ENCODE measurements at places on chromosomes 4 and X. TPM values are rescaled to one million over a fixed set of nuclear protein-coding genes. Genes with fewer than 3 reads are reported as not detected.

Gene SLC10A7
- 11.6 TPM for total RNA-seq

Gene GLUD2
- total RNA-seq, result 2.0 TPM

Gene CT45A1
- total RNA-seq, result not detected

Gene WNK3
- 0.24 TPM for total RNA-seq

Gene PUDP
- 36.6 TPM for total RNA-seq

Gene PAGE1
- total RNA-seq, result not detected

Gene C1QTNF7
- total RNA-seq, result not detected

Gene PPP1R2C
- total RNA-seq, result not detected

Gene RAB33A
- 10.6 TPM for total RNA-seq

Data from activated T-cell treated with anti-CD3 and anti-CD28 coated beads, Interleukin-2, amount 50 U/mL, for 4 hours (primary cell).